ENCODE measurements at places on chromosomes 6 and 20.

DNA sequence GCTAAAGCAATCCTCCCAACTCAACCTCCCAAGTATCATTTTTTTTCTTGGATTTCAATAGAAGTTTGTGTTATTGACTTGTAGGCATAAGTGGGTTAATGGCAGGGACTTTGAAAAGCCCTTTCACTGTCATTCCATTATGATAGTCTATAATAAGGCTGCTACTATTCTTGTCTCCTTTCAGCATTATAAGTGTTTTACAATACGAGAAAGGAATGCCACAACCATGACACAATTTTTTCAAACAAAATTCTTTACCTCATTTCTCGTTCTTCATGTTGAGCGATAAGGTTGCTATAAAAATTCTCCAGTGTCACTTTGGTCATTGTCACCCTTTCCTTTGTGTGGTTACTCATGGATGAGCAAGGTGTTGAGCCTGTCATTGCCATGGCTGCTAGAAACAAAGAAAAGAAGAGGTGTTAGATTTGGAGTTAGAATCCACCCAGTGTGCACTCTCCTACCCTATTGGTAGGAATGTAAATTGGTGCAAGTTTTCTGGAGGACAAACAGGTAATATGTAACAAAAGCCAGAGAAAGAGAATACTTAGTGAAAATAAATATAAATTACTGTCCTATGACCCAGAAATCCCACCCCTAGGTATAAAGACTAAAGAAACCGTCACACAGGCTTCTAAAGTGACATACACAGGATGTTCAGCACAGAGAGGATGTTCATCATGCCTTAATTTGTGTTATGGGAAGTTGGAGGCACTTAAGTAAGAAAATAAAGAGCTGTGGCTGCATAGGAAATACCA lies 7.3 kb downstream of the STK38 start:
- no peak overlapping the region for H3K27ac ChIP-seq
- H3K36me3 ChIP-seq: no peaks in the 10 kb centered on the region
- no peak for DNase-seq
- H3K4me1 ChIP-seq: peaks cover 10% of the 10 kb centered on the region
- no peaks in the 10 kb centered on the region for H3K27me3 ChIP-seq
- no peak overlapping the region for H3K4me3 ChIP-seq

- no peaks in the 10 kb centered on the region for H3K27me3 ChIP-seq
- H3K27ac ChIP-seq: no peak overlapping the region
- H3K36me3 ChIP-seq: no peaks in the 10 kb centered on the region
- H3K4me3 ChIP-seq: no peak overlapping the region
- DNase-seq: no peak
- no peaks in the 10 kb centered on the region for H3K4me1 ChIP-seq
These were observed 31.5 kb upstream of the POLR1H start for GRCh38 chr6:30029588-30029987.

DNA sequence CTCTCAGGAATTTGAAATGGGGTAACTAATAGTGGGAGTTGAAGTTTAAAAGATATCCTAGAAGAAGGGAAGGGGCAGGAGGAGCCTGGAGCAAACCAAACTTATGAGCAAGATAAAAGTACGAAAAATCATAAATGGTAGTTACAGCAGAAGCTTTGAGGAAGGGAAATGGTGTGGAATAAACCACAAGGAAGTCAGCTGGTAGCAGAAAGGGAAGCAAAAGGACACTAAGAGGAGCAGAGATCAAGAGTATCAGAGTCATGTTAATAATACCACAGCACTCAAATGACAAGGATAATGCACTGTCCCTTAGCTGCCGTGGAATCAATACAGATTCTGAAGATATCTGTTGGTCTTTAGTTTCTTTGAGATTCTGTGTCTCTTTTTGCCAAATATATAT lies 44.9 kb upstream of the CCDC28A start:
- no peak overlapping the region for H3K27ac ChIP-seq
- no peaks in the 10 kb centered on the region for H3K4me1 ChIP-seq
- no peaks in the 10 kb centered on the region for H3K27me3 ChIP-seq
- H3K36me3 ChIP-seq: no peaks in the 10 kb centered on the region
- no peak for DNase-seq

- no peak overlapping the region for H3K4me3 ChIP-seq
- H3K36me3 ChIP-seq: no peaks in the 10 kb centered on the region
- H3K4me1 ChIP-seq: no peaks in the 10 kb centered on the region
- DNase-seq: no peak
These were observed 239.6 kb upstream of the PLCB4 start for GRCh38 chr20:8829256-8829655.

GRCh38 chr6:33979750-33980149 lies 166.1 kb downstream of the GRM4 start:
- no peaks in the 10 kb centered on the region for H3K36me3 ChIP-seq
- H3K27ac ChIP-seq: no peak overlapping the region
- H3K27me3 ChIP-seq: peaks cover 15% of the 10 kb centered on the region
- no peak overlapping the region for H3K4me3 ChIP-seq

GRCh38 chr6:144595266-144595665 lies 310.1 kb downstream of the UTRN start:
- no peaks in the 10 kb centered on the region for H3K4me1 ChIP-seq
- no peak overlapping the region for H3K4me3 ChIP-seq
- DNase-seq: no peak
- H3K27me3 ChIP-seq: no peaks in the 10 kb centered on the region
- no peaks in the 10 kb centered on the region for H3K36me3 ChIP-seq

DNA sequence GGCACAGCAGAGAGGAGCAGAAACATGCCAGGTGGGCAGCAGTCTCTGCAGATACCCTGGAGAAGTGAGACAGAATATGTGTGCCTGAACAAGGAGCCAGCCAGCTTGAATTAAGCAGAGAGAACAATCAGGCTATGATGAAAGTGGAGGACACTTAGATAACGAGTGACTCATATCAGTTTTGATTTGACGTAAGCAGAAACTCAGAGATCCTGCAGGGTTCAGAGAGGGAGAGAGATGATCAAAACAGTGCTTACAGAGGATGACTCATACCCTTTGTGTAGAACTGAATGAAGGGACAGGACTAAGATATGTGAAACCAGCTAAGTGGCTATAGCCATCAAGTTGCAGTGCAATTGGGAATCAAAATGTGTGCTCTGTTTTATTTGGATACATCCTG lies 300.7 kb downstream of the TENT5A start:
- H3K4me3 ChIP-seq: no peak overlapping the region
- H3K27me3 ChIP-seq: no peaks in the 10 kb centered on the region
- H3K4me1 ChIP-seq: no peaks in the 10 kb centered on the region
- H3K27ac ChIP-seq: no peak overlapping the region
- no peaks in the 10 kb centered on the region for H3K36me3 ChIP-seq

Measured in breast epithelium (tissue), 4 donors.